NCI-H2081 (cell line): ENCODE measurements at places on chromosomes 16 and 17.

- DNase-seq = no peak
Observed at GRCh38 chr16:87598431-87598830, 3.9 kb upstream of the JPH3 start.

- DNase-seq = no peak
Observed at GRCh38 chr17:57406981-57407286, 150.6 kb downstream of the MSI2 start.

- no peak for DNase-seq
Observed at GRCh38 chr16:72609066-72609465, 437.1 kb upstream of the PMFBP1 start.

GRCh38 chr16:22014271-22014873 is 6.5 kb downstream of the MOSMO start:
- no peak for DNase-seq

DNA sequence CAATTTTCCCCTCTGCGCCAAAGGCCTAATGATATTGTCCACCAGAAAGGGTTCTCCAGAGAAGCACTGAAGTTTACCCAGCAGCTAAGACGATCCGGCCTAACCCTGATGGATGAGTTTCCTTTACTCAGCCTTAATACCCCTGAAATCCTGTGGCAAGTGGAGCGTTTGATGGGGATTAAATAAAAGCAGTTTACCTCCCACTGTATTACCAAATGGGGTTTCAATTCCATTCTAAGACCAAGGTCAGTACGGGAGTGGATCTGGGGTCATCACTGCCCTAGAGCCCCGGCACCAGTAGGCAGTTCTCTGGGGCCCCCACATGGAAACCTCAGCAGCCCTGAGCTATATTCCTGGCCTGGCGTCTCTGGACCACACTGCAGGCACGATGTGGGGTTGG is 97.1 kb upstream of the NOL11 start:
- no peak for DNase-seq

- no peak for DNase-seq
Observed at GRCh38 chr17:75856062-75856756, 1.1 kb upstream of the WBP2 start.

GRCh38 chr16:77588389-77588788 is 133.9 kb upstream of the NUDT7 start:
- no peak for DNase-seq

- no peak for DNase-seq
Observed at GRCh38 chr17:58320570-58321323, 7.8 kb downstream of the TSPOAP1 start.

- no peak for DNase-seq
Observed at GRCh38 chr17:14060706-14061105, 8.6 kb upstream of the COX10 start.

DNA sequence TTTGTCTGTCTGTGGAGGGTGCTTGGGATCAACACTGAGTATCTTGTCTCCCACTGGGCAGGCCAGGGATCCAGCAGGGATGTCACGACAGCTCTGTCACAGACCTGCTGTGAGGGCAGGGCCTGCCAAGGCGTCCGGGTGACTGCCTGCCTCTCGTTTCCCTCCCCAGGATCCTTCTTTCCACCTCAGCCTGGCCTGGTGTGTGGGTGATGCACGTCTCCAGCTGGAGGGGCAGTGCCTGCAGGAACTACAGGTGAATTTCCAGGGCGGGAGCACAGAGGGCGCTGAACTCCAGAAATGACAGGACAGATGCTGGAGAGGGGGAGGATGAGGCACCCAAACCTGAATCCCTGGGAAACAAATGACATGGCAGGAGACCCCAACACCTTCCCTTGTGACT is 6.8 kb upstream of the MMP15 start:
- no peak for DNase-seq

DNA sequence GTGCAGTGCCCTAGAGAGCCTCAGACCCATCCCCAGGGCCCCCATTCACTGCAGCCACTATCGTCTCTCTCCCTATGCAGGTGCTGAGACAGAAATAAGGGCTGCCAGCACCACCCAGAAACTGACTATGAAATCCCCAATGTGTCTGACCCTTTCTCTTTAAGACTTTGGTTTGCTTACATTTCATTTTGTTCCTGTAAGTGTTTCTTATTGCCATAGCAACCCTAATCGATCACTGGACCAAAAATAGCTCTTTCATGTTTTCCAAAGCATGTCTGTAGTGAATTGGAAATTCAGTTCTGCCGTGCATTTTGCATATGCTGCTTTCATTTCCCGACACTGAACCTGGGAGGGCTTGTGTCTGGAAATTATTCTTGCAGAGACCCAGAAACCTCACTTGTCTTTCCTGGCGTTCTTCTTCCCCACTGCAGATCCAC is 148.7 kb upstream of the NOL11 start:
- no peak for DNase-seq

DNA sequence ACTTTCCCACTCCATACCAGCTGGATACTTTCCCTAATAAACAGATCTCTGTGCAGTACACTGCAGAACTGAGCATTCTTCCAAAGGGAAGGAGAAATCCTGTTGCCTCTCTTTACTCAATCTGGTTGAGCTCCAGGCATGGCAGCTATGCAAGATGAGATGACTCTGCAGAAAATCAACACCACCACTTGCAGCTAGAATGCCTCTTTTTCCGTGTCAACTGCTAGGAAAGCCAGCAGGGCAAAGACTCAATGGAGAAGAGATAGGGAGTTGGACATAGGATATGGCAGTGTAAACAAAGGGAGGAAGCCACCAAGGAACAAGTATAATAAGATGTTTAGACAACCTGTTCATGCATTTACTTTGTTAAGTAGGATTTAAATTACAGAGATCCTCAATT is 40.4 kb upstream of the CORO6 start:
- peak; percentile 1 for DNase-seq
